Fibroblast of mammary gland (primary cell): ENCODE measurements at places on chromosomes 2 and 18.

GRCh38 chr2:12073217-12073852 lies 326.9 kb downstream of the LPIN1 start:
- DNase-seq, result no peak

DNA sequence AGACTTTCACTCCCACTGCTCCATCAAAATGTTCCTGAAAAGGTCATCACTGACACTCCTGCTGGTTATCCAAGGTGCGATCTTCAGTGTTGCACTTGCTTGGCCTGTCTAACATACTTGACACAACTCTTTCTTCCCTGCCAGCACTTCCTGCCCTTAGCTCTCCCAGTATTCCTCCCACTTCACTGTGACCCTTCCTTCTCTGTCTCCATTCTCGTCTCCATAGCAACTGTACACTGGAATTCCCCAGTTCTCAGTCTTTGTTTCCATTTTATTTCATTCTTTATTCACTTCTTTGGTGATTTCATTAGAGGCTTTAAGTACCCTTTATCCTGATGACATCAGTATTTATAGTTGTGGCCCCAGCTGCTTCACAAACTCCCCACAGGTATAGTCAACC lies 333.0 kb downstream of the IRS1 start:
- no peak for DNase-seq

- no peak for DNase-seq
These were observed 141.6 kb downstream of the SP3 start for GRCh38 chr2:173823543-173823939.

- no peak for DNase-seq
These were observed 128.0 kb downstream of the ASB1 start for GRCh38 chr2:238554468-238555315.

DNA sequence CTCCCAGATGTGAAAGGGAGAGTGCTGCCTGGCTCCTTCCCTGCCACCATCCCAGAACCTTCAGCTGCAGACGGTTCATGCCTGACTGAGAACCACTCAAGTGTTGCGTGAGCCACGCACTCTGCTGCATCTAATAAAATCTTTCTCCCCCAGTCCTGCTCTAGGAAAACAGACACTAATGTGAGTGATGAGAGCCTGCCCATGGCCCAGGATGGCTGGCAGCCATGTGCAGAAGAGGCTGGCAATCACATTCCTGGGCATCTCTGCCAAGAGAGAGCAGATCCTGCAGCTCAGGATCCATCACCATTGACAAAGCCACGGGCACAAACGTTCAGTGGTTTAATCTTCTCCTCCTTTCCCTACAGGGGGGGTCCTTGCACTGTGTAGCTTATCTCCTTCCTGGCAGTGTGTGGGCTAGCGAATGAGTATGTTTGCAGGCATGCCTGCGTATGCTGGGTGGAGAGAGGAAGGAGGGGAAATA lies 477.5 kb downstream of the SLC4A3 start:
- DNase-seq, result peak; percentile 86
